ENCODE measurements at places on chromosomes 1 and 21.

DNA sequence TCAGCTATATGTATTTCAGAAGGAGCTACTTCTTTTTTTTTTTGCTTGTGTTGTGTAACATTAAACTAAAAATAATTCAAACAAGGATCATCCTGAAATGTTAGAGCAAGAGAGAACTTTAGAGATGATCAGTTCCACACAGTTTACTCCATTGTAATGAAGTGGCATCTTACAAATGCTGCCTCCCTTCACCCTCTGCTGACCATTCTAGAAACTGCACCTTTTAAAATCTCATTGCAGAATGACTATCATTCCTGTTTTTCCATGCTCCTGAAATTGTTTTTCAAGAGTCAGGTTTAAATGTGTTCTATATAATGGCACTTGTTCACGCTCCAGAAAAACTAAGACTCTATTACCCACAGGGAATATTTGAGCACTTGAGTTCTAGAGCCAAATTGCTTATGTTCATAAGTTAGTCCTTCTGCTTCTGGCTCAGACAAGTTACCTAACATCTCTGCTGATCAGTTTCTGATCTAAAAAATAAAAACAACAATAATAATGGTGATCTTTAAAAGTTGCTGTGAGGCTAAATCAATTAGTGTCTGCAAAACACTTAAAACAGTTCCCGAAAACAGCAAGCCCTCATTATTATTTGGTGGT, 21.5 kb upstream of the SLC44A5 start:
- DNase-seq: peak; percentile 56

GRCh38 chr1:103461161-103462105, 64.1 kb upstream of the RNPC3 start:
- peak; percentile 16 for DNase-seq

- peak; percentile 32 for DNase-seq
Measured at GRCh38 chr1:175317309-175317708, 124.7 kb upstream of the KIAA0040 start.

DNA sequence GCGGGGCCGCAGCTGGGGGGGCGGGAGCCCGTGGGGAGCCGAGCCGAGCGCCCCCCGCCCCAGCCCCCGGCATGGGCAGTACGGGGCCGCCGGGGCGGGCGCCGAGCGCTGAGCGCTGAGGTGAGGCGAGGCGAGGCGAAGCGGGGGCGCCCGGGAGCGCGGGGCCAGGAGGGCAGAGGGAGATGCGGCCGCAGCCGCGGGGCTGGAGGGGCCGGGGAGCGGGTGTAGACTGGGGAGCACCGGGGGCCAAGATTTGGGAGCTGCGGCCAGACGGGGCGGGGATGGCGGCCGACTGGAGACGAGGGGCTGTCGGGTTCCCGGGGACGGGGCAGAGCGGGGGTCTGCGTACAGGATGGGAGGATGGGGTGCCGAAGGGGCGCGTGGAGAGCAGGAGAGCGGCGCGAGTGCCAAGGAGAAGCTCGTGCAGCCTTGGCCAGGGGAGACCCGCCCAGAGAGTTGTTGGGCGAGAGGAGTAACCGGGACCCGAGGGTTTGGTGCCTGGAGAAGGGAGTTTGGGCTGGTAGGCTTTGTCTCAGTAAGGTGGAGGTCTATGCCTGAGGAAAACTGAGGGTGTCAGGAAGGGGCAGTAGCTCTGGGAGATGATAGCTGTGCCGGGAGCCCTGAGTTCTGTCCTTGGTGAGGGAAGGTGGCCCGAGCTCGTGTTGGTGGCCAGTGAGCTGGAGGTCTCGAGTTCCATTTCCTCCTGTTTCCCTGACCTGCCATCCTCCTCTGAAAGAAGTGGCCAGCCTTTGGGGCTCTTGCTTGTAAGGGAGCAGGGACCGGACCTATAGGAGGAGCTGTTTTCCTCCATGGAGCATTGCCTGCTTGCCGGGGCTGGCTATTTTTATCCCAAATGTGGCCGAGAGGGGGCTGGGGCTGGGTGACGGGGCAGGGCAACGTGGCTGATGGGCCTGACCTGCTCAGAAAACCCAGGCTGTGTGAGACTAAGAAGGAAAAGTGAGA, 539 bp downstream of the ATP8B2 start:
- DNase-seq: peak; percentile 83

GRCh38 chr1:29642519-29642918, 406.2 kb downstream of the PTPRU start:
- DNase-seq: no peak

- DNase-seq: no peak
Measured at GRCh38 chr1:196546272-196547111, 61.7 kb downstream of the KCNT2 start.

DNA sequence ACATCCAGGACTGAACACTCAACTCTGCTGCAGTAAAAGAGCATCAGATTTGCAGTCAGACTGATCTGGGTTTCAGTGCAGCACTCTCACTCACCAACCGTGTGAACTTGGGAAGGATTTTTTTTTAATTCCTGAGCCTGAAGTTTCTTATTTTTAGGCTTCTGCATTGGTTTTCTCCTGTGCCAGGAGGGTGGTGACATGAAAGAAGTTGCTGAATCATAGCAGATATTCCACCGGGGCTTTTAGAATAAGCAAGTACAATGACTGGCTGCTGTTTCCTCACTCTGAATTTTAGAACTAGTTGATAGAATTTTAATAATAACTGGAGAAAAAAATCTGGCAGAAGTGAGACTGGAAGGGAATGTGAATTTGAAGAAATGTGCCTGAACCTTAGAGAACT, 11.6 kb downstream of the ADAM30 start:
- DNase-seq: no peak

DNA sequence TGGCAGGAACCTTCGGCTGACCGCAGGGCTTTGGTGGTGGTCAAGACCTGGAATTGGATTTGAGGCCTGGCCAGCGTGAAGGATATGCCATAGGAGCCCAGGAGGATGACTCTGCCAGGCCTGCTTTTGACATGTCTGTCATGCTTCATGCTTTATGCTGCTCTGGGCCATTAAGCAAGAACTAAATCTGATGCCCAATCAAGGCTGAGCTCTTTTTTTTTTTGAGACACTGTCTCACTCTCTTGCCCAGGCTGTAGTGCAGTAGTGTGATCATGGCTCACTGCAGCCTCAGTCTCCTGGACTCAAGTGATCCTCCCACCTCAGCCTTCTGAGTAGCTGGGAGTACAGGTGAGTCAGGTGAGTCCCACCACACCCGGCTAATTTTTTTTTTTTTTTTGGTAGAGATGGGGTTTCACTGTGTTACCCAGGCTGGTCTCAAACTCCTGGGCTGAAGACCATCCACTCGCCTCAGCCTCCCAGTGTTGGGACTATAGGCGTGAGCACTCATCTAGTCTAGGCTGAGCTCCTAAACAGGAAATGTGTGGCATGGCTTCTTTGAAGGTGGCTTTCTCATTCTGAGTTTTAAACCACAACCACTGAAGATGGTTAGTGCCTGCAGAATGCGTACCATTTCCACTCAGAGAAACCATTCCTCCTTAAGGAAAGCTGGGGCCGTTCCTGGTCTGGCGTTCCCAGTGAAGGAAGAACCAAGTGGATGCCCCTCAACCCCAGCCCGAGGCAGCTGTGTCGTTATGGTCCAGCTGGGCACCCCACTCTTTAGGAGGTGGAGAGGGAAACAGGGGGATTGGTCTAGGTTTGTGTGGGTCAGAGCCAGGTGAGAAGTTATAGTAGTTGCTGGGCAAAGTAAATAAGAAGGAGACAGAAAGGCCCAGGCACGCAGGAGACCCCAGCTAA, 34.2 kb upstream of the ATP5PO start:
- DNase-seq: no peak

- no peak for DNase-seq
Measured at GRCh38 chr1:60598041-60598910, 484.1 kb upstream of the NFIA start.

DNA sequence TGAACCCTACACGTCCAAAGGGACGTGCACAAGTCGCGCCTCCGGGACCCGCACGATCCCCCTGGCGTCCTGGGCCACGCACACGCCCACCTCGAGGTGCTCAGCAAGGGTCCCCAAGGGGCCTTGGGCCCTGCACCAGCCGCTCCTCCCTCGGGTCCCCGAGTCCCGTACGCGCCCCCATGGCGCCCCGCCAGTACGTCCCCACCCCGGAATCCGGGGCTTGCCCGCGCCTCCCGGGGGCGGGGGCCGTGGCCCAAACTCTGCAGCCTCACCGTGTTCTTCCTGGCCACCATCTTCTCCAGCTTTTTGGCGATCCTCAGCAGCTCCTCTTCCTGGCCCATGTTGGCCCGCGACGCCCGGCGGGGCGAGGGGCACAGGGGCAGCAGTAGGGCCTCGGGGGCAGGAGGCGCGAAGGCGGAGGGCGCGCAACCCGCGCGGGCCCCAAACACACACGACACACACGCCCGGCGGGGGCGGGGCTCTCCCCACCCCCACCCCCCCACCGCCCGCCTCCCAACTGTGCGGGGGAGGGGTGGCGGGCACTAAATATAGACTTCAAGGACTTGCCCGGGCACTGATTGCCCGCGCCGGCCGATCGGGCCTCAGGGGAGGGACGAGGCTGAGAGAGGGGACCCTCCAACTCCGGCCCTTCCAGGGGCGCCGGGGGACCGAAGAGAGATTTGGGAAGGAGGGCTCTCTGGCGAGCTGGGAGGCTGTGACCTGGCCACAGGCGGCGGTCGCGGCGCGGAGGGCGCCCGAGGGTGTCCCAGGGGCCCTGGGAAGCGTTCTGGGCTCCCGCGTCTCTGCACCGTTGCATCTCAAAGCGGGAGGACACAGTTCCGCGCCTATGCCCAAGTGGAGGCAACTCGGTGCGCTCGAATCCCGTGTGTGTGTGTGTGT, at the start of gene TCEA3:
TCEA3 (minus strand) TSS at position 456 of the 900 bp plus-strand sequence; CDS start at position 341, 115 bp downstream.
- DNase-seq: peak; percentile 69

DNA sequence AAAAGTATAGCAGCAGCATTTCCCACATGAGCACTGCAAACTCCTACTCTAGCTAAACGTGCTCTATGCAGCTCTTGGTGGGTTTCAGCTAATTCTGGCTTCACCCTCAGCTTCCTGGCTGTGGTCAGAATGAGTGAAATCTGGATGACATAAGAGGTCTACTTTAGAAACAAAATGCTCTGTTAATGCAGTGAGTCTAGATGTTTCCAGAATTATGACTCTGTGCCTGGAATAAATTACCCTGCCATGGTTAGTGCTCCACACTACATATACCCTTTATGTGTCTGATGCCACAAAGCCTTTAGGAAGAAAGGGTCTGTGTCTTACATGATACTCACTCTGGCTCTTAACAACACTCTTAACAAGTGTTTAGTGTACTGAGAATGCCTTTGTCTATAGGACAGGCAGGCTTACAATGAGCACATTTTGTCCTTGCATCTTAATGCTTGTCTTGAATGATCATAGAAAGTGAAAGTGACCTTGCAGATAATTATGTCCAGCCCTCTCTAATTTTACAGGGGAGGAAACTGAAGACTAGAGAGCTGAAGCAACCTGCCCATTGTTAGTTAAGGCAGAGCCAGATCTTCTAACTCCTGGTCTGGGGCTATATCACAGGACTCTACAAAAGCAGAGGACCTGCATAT, 9.2 kb downstream of the S100A10 start:
- no peak for DNase-seq

Data from iPS-NIHi11 (cell line).